ENCODE measurements at places on chromosomes 13 and 19.

DNA sequence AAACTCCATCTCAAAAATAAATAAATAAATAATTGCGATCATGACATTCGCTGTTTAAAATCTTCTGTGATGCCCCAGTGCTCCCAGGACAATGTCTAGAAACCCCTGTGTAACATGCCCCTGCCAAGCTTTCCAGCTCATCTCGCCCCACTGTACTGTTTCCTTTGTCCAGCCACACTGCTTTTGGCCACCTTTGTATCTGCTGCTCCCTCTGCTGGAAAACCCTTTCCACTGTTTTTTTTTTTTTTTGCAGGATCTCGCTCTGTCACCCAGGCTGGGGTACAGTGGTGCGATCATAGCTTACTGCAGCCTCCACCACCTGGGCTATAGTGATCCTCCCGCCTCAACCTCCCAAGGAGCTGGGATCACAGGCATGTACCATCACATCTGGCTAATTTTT lies 7.5 kb downstream of the PLAUR start:
- DNase-seq, result no peak

GRCh38 chr13:49554387-49554786 lies 31.0 kb downstream of the RCBTB1 start:
- DNase-seq, result no peak

DNA sequence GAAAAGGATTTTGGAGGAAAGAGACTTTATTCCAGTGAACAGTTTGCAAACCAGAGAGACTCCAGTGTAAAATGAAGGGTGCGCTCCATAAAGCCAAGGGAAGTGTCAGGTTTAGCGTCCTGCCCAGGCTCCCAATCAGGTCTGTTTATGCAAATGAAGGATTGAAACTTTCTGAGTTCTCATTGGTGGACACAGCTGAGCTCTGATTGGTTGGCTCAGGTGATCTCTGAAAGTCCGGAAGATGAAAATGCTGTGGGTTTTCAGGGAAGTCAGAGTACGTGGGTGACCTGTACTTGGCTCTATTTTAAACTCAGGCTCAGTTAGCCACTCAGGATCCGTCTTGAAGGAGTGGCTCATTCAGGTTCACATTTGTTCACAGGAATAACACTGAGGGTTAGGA lies 28.7 kb upstream of the CD33 start:
- no peak for DNase-seq

DNA sequence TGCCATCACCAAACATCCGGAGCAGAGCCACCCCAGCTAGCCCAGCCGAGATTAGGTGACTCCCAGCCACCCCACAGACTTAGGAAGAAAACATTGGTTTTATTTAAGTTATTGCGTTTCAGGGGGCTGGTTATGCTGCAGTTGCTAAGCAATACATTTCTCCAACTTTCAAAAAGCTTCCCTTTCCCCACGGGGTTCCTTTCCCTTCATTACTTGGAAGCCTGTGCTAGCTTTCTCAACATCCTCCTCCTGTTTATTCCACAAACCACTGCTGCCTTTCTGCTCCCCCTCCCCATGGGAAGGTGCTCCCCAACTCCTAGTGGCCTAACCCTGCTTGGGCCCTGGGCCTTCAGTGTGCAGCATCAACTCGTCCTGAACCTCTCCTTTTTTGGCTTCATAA lies 52.6 kb downstream of the CDADC1 start:
- DNase-seq, result no peak

DNA sequence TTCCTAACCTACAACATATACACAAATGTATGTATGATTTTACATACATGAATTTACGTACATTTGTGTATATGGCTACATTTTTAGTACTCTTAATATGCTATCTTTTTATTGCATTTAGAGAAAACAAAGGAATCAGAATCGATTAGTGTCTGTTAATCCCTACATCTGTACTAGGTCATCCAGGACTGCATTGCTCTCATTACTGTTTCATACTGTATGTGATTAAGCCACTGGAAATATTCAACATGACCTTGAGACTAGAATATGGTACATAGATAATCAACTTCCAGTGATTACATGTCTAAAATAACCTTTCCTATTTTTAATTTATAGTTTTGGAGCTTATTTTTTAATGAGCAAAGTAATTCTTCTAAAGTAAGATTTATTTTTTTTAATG lies 5.3 kb upstream of the MAB21L1 start:
- no peak for DNase-seq

DNA sequence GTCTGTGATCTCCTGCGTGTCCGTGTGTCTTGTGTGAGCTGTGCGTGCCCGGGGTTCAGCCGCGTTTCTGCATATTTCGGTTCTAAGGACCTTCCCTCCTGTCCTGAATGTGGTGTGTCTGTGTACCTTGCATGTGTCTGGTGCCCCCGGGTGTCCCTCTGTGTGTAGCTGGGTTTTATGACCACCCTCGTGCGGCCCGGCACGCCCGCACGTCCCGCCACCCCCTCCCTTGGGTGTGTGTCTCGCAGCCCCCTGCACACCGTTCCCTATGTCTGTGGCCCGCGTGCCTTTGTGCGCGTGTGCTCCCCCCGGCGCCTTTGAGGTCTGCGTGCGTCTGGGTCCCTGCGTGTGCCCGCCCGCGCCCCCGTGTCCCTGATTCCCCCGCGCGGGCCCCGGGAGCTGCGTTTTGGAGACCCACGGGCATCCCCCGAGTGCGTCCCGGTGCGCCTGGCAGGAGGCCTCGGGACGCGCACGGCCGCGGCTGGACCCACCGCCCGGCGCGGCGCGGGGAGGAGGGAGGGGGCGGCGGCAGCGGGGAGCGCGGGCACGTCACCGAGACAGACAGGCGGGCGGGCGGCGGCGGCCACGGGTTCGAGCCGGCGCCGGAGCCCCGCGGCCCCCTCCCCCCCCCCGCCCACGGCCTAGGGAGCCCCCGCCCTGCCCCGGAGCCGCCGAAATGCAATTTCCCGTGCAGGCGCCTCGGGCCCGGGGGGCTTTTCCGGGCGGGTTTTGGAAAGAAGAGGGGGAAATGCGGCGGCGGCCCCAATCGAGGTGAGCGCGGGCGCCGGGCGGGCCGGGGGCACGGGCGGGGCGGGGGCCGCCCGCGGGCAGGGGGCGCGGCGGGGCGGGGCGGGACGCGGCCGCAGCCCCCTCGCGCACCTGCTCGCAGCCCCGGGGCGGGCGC lies 12.0 kb upstream of the NANOS3 start:
- DNase-seq, result no peak

GRCh38 chr19:7251494-7251893 lies 42.7 kb downstream of the INSR start:
- no peak for DNase-seq

GRCh38 chr19:5398693-5399057 lies 56.5 kb upstream of the ZNRF4 start:
- DNase-seq, result no peak

- no peak for DNase-seq
Measured at GRCh38 chr13:80957019-80957655, 616.2 kb upstream of the SPRY2 start.

DNA sequence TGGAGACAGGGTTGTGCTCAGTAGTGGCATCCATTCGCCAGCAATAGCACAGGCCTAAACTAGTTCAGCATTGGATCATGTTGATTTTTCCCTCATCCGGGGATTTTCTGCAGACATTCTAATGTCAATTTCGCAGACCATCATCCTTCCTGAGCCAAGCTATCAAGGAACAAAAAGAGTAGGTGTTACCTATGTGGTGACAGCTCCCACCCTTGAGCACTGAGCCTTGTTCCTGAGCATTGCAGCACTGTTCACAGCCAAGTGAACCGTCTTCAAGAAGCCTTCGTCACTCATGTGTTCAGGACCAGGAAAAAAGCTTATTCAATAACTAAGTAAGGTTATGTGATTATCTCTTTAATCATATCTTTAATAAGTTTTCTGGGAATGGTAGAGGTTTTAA lies 576.2 kb downstream of the UQCRFS1 start:
- no peak for DNase-seq

- DNase-seq, result no peak
Measured at GRCh38 chr13:74597526-74597925, 463.3 kb upstream of the KLF12 start.

DNA sequence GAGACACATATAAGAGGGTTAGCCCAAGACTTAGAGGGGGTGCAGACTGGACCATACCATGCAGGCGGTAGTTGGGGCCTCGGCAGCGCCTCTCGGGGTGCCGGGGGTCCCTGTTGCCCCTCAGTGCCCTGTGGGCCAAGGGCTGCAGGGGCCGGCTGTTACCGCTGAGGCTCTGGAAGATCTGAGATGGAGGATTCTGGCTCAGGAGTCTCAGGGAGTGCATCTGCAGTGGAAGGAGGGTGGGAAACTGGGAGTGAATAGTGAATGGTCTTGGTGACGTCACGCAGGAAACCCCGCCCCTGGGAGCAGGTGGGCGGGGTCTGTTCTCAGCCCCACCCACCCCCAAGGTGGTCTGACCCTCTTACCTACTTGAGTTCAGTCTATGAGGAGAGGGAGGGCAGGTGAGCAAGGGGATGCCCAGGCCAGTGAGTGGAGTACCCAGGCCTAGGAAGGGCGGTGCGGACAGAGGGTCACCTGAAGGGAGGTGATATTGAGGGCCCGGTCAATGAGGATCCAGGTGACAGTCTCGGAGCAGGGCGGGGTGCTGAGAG lies 1.7 kb upstream of the DBP start:
- no peak for DNase-seq

DNA sequence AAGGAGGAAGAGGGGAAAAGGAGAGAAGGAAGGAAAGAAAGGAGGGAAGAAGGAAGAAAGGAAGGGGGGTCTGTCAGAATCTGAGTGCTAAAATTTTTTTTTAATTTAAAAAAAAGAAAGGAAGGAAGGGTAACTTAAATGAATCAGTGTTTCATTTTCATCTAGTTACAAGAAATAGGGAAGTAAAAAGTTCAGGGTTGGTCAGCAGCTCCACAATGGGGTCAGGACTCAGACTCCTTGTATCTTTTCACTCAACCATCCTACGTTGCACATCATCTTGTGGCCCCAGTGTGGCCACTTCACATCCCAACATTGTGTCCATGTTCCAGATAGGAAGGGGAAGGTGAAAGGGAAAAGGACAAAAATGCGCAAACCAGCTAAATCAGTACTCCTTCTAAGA lies 14.3 kb upstream of the FNDC3A start:
- no peak for DNase-seq

- DNase-seq, result no peak
Measured at GRCh38 chr13:105083992-105084391, 1451.5 kb downstream of the EFNB2 start.

Measured in fibroblast of skin of right quadriceps (primary cell).